Stimulated activated CD4-positive, alpha-beta T cell treated with anti-CD3 and anti-CD28 coated beads, Interleukin-15, amount 100 ng/mL, for 24 hours (primary cell): ENCODE measurements at places on chromosomes 1 and 21.

GRCh38 chr1:219495737-219496408 is 117.0 kb downstream of the ZC3H11B start:
- DNase-seq = no peak

- DNase-seq = no peak
Observed at GRCh38 chr1:81803431-81804110, 2.8 kb downstream of the ADGRL2 start.

DNA sequence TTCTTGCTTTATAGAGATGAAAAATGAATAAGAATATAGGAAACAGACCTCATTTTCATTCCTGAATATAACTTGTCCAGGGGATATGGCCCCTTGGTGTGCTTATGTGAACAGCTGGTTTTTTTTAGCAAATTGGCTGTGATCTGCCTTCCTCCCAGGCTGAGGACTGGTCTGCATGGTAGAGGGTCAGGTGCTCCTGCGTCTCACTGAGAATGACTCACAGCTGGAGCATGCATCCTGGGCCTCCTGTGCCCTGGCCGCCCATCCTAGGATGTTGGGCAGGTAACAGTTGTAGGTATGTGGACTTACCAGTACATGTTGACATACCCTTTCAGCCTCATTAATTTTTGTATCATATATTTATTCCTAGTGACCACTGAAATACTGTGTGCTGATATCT is 29.8 kb downstream of the AGT start:
- no peak for DNase-seq

DNA sequence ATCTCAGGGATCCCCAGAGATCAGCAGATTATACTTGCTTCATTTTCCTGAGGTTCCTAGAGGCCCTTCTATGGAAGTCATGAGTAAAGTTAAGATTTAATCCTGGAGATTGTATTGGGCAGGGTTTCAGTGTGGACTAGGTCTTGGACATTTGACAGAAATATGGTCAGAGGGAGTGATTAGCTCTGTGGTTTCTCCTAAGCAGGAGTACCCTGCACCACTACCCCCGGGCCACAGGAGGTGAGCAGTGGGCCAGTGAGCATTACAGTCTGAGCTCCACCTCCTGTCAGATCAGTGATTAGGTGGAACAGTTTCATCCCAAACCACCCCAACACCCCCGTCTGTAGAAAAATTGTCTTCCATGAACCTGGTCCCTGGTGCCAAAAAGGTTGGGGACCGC is 43.2 kb downstream of the PHACTR4 start:
- no peak for DNase-seq

GRCh38 chr1:84442256-84442655 is 36.8 kb upstream of the RPF1 start:
- no peak for DNase-seq

- DNase-seq = no peak
Observed at GRCh38 chr1:82704393-82704792, 903.7 kb downstream of the ADGRL2 start.

- DNase-seq = peak; percentile 67
Observed at GRCh38 chr1:23657659-23658275, 33.8 kb upstream of the RPL11 start.

DNA sequence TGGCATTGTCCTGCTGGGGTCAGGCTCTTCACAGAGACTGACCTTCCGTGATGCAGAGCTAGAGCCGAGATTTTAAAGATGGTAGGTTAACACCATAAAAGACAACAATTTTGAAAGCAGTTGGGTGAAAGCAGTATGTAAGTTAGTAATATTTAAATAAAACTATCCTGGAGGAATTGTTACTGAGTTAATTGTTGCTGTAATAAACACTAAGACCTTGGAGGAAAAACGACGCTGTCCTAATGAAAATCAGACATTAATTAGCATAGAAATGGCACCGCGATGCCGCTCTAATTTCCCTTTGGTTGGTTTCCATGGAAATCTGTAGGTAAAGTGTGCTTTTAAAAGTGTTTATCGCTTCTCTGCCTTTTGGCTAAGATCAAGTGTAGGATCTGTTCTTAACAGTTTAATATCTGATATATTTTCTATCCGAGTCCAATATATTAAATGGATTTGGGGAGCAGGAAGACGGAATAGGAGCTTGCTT is 745 bp upstream of the ANP32E start:
- DNase-seq = no peak

GRCh38 chr1:84995484-84996334 is 1.2 kb downstream of the MCOLN2 start:
- peak; percentile 43 for DNase-seq

GRCh38 chr1:197481101-197481500 is 213.0 kb downstream of the CRB1 start:
- peak; percentile 12 for DNase-seq

DNA sequence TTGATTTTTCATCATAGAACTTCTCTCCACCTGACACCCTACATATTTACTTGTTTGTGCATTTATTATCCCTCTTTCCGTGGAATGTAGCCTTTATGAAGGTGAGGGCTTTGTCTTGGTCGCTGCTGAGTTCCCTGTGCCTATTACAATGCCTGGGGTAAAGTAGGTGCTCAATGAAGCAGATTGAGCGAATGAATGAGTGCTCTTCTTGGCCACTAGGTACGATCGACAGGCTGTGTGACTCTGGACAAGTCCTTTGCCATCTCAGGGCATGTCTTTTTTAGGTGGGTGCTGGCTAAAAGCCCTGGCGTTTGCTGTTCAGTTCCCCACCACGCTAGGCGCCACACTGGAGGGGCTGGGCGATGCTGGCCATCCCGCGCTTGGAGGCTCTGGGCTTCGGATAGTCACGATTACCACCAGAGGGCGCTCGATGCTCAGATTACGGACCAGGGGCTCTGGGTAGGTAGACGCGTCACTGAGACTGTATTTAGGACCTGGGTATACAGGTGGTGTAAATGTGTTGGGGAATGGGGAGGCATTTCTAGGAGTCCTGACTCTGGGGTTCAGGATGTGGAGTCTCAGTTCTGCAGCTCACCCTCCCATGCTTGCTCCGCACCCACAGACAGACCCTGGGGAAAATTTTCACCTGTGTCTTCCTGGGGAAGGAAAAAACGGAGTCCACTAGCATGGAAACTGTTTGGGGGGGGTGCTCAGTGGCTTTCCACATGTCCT is 71.0 kb upstream of the CSF3R start:
- DNase-seq = peak; percentile 84

DNA sequence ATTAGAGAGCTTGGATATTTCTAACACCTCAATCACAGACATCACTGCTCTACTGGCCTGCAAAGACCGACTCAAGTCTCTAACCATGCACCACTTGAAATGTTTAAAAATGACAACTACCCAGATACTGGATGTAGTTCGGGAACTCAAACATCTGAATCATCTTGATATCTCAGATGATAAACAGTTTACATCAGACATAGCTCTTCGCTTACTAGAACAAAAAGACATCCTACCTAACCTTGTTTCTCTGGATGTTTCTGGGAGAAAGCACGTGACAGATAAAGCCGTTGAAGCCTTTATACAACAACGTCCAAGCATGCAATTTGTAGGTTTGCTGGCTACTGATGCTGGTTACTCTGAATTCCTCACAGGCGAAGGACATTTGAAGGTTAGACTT is 45.1 kb downstream of the ZYG11B start:
- no peak for DNase-seq

DNA sequence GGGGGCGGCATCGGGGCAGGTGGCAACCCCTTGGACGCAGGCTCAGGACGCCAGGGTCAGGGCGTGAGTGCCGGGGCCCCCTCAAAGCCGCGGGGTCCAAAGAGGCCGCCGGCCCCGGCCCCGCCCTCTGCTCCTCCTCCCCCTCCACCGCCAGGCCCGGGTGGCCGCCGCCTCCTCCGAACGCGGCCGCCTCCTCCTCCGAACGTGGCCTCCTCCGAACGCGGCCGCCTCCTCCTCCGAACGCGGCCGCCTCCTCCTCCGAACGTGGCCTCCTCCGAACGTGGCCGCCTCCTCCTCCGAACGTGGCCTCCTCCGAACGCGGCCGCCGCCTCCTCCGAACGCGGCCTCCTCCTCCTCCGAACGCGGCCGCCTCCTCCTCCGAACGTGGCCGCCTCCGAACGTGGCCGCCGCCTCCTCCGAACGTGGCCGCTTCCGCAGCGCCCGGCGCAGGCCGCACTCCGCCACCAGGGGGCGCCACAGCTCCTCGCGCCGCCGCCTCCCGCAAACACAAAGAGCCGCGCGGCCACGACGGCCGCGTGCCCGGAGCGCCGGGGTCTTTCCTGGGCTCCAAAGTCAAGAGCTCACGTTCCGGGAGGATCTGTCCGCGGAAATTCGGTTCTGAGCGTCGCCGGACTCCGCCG is 19.3 kb upstream of the SAMD11 start:
- peak; percentile 87 for DNase-seq

- peak; percentile 76 for DNase-seq
Observed at GRCh38 chr1:116738673-116739370, 15.4 kb upstream of the CD2 start.

DNA sequence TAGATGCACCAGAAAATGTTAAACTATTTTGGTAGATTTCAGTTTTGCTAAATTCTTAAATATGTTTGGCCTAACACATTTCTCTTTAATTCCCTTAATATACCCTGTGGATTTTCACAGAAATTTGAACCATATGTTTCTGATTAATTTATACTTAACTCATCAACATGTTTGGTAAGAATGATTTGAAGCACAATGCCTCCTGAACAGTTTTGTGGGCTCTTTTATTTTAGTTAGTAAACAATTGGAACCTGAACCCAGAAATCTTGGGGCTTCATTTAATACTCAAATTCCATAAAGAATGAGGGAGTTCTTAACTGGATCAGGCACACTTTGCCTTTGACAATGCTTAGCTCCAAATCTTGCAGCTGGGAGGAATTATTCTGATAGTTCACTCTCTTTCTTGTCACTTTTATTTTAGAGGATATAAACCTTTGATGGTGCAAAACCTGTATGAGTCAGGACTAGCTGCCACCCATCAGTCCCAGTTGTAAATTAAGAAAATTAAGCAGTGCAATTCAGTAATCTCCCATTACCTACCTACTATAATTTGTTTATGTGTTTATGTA is 24.6 kb upstream of the LYPLAL1 start:
- no peak for DNase-seq

GRCh38 chr1:109687641-109688499 is at the start of gene GSTM1:
Gene GSTM1, plus strand, starts transcription at chr1:109687817. Its CDS starts 57 bp downstream, at chr1:109687874.
- no peak for DNase-seq

DNA sequence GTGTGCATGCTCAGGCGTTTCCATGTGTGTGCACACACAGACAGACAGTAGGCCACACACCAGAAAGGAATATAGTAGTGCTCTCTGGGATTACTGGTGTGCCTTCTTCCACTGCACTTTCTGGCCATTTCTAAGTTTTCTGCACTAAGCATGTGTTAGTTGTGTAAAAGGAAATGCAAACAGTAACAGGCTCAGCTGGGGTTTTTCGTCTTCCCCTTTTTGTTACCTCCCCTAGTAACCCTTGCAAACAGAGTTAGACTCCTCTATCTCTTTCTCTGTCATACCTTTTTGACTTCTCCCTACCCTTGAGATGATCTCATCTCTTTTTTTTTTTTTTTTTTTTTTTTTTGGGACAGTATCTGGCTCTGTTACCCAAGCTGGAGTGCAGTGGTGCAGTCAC is 196.3 kb downstream of the SDCCAG8 start:
- no peak for DNase-seq

DNA sequence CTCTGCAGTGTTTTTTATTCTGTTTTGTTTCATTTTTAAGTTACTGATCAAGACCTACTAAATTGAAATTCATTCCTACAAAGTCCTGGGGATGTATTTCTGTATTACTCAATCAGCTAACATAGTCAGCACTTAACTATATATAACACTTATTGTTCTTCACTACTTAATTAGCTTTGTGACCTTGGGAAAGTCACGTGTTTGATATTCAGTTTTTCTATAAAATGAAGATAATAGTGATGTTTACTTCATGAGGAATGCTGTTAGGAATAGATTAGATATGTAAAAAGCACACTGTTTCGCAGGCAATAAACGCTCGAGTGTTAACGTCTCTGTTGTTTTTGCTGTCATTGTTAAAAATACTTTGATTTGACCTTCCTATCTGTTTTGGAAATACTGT is 44.6 kb downstream of the CTTNBP2NL start:
- no peak for DNase-seq

- no peak for DNase-seq
Observed at GRCh38 chr21:45401054-45401518, 3.9 kb upstream of the COL18A1 start.

- no peak for DNase-seq
Observed at GRCh38 chr1:102118150-102118549, 121.4 kb upstream of the OLFM3 start.

- DNase-seq = no peak
Observed at GRCh38 chr1:234613128-234613875, 3.3 kb upstream of the IRF2BP2 start.

DNA sequence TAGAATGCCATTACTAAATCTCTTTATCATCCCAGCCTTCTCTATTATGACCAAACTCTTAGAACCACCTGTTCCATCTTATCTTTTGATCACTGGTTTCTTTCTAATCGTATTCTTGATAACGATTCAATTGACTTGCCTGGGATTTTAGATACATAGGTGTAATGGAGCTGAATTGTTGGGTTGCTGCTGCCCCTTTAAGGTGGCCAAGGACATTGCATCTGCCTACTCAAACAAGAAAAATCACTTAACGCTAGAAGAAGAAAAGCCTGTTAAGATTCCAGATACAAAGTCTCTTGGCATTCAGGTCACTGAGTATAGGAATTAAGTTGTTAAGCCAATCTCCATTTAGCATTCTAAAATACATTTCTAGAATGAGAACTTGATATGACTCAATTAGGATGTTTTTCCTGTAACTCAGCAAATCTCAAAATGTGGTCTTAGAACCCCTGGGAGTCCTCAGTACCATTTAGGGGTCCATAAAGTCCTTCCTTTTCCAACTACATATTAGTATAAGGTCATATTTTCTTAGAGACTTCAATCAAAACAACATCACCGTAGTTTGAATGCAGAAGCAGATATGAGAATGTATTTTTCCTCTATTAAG is 12.4 kb downstream of the NEXN start:
- peak; percentile 6 for DNase-seq

- DNase-seq = no peak
Observed at GRCh38 chr1:112633628-112634027, 14.0 kb downstream of the CAPZA1 start.

DNA sequence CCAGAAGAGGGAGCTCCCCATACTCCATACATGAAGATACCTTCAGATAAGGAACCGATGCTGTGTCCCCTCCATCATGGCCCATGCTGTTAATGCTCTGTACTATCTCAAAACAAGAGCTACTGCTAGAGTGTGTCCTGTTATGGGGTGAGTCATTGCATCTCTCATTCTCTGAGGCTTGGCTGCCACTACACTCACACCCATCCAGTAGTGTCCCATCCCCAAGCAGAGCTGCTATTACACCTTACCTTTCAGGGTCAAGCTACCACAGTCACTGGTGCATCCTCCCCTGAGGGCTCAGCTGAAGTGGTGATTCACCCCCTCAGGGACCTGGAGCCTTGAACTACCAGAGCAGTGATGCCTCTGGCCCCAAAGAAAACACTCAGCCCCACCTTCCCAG is 198.5 kb downstream of the PLA2G4A start:
- DNase-seq = no peak

- DNase-seq = no peak
Observed at GRCh38 chr1:43821471-43821870, 112.1 kb upstream of the ARTN start.

DNA sequence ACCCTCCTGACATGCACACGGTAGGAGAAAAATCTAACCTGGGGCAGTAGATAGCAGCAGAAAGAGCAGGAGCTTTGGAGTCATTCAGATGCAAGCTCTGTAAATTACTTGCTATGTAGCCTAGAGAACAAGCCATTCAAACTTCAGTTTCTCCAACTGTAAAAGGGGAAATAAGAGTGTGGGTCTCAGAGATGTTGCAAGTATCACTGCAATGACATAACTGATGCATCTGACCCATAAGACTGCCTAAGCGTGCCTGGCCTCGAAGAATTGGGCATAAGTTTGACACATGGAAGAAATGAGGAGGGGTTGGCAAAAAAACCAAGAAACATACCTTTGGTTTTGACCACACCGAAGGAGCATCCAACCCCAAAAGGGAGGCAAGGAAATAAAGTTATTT is 5.2 kb downstream of the AK2 start:
- DNase-seq = no peak
